Endothelial cell (in vitro differentiated cells): ENCODE measurements at places on chromosomes 6 and 20. TPM values are rescaled to one million over a fixed set of nuclear protein-coding genes. Genes with fewer than 3 reads are reported as not detected.

- DNase-seq: no peak
Measured at GRCh38 chr6:138275976-138276375, 57.7 kb upstream of the PBOV1 start.

DNA sequence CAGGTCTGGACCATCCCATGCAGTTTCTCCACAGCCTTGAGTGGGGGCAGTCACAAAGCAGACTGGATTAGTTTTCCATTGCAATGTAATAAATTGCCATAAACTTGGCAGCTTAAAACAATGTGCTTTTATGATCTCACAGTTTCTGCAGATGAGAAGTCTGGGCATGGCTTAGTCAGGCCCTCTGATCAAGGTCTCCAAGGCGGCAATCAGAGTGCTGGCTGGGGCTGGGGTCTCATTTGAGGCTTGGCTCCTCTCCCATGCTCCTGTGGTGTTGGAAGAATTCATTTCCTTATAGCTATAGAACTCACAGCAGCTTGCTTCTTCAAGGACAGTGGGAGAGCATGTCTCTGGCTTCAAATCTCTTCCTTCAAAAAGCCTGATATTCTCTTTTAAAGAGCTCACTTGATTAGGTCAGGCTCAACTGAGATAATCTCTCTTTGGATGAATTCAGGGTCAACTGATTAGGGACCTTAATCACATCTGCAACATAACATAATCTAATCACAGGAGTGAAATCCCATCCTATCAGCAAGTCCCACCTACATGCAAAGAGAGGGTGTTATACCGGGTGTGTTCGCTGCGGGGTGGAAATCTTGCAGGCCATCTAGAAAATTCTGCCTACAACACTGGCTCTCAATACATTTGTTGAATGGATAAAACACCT is 77.4 kb upstream of the SULF2 start:
- no peak for DNase-seq

- no peak for DNase-seq
Measured at GRCh38 chr20:19778404-19778803, 20.3 kb downstream of the RIN2 start.

DNA sequence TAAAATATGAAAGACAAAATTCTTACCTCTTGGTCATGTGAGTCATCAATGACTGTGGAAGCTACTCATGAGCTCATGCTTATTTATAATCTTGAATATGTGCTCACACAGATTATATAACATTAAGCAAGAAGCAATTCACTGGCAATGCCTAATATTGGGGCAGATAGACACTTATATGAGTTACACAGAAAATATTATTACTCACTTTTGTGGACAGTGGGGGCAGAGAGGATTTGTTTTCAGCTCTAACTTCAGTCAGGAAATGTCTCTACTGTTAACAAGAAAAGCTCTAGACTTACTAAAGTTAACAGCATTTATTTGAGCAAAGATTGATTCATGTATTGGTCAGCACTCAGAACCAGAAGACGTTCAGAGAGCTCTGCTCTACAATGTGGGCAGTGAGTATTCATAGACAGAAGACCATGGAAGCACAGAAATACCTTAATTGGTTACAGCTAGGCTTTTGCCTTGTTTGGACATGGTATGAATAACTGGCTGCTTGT is 85.8 kb upstream of the AHI1 start:
- DNase-seq: no peak

Gene MYMX
- total RNA-seq: 11.2 TPM
